ENCODE measurements at places on chromosomes 2 and 18. TPM values are rescaled to one million over a fixed set of nuclear protein-coding genes. Genes with fewer than 3 reads are reported as not detected.

ONECUT2 gene
- 8.6 TPM for total RNA-seq

RGPD4 gene
- total RNA-seq: not detected

GRCh38 chr2:27645197-27645596 lies 16.3 kb downstream of the GPN1 start:
- no peak for DNase-seq

DNA sequence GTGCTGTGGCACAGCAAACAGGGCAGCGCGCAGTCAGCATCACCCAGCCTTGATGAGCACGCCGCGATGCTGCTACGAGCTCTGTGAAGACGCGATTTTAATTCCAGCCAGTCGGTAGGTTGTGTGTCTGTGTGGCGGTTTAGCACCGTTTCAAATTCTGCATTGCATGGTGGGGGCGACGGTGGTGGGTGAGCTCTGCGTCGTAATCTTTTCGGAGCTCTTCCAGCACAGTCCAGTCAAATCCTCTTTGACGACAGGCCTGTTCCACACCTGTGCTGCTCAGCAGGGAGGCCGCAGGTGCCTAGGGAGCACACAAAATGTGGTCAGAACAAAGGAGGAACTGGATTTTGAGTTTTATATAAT lies 8.6 kb downstream of the ALLC start:
- DNase-seq: no peak

DNA sequence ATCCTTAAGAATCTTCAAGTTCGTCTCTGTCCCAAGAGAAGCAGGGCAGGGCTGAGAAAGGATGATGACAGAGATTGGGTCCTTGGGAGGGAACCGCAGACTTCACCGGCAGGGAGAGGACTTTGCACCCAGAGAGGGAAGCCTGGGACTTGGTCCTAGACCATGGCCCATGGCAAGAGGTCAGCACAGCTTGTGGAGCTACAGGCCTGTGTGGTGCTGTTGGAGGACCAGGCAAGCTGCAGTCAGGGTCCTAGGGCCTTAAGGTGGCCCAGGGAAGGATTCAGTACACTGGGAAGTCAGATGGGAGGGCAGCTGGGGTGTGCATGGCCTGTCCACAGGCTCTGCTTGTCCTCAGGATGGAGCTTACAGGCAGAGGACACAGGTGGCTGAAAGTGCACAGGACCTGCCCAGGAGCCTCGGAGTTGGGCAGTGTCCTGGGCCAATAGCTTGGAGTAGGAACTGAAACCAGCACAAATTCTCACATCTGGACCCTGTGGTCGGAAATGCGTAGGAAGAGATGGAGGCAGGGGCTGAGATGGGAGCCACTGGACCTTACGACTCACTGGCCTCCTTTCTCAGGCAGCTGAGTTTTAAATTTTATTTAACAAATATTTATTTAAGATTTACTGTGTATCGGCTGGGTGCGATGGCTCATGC lies 56.4 kb upstream of the TCF7L1 start:
- DNase-seq: no peak

DNA sequence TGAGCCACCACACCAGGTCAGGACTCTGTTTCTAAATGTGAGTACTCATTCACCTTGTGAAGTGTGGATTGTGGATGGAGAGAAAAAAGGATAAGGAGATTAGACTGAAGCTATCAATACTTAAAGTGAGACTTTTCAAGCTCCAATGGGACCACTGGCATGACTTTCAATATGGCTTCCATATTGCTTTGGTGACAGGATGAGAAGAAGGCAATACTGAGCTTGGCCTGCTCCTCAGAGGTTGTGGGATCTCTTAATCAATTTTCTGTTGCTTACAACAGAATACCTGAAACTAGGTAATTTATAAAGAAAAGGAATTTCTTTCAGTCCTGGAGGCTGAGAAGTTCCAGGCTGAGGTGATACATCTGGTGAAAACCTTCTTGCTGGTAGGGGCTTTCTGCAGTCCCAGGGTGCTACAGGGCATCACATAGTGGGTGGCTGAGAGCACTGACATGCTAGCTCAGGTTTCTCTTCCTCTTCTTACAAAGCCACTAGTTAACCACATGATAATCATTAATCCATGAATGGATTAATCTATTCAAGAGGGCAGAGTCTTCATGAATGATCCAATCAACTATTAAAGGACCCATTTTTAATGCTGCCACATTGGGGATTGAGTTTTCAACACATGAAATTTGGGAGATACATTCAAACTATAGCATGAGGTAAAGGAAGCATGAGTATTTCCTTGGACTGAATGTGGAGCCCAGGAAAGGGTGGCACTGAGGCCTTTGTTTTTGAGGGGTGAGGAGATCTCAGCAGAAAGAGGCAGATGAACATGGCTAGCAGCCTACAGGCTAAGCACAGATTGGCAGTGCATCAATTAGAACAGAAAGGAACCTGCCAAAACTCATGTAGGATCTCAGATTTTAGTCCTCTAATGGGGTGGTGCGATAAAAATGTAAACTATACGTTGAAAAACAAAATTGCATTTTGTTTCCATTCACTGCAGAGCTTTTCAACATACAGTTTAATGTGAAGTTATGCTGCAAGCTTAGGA lies 274.5 kb downstream of the PIK3C3 start:
- no peak for DNase-seq

DNA sequence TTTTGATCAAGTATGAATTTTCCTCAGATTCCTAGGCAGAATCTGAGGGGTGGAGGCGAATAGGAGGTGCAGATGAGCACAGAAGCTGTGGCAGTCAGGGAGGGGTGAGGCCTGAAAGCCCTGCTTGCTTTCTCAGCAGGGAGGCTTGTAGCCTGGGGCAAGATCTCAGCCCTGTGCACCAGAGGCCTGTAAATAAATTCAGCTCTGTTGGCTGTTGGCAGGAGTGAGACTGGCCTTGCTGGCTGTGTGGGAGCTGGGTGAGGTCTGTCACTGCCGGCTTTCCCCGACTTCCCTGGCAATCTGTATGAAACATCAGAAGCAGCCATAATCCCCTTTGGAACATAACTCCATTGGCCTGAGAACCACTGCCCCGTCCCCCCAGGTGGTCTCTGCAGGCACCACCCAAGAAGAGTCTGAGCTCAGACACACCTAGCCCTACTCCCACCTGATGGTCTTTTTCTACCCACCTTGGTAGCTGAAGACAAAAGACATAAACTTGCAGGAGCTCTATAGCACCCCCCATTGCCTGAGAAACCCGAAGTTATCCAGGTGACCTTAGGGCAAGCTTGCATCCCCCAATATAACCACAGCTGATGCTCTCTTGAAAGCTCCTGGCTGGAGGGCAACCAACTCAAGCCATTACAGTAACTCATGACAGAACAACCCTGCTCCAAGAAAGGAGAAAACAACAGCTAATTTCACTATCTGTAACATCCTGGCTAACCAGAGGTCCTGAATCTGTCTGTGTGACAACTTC lies 32.3 kb downstream of the EVA1A start:
- no peak for DNase-seq

Data from HT-29 (cell line).